Hindlimb muscle (tissue), 1 donor: ENCODE measurements at places on chromosomes 1 and 21.
A peak's percentile ranks its signal among the peaks of the same experiment; 100 is the strongest.

DNA sequence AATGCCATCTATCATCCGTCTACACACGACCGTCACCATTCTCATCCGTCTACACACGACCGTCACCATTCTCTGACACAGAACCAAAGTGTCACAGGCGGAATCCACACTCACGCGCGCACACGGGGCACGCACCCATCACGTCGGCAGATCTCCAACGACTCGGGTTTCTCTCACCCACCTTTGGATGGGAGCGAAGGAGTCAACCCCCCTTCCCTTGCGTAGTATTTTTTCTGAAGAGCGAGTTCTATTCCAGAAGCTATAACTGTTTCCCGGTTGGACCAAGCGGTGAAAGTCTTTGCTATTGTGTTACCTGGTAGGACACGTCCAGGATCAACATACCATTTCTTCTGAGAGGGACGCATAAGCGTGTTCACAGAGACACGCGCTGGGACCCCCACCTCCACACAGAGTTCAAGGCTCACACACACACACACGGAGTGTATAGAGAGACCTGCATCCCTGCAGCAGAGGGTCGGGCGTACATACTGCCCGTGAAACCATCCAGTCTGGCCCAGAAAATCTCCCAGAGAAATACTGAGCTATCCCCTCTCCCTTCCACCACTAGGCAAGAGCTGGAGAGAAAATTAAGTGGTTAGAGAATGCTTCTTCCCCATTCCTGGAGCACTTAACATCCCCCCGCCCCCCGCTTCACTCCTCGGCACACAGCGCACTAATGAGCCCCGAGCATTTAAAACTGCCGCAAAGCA lies 741 bp downstream of the DUSP10 start:
- DNase-seq, result peak; percentile 64

GRCh38 chr21:36163750-36164741 lies 7.4 kb downstream of the DOP1B start:
- no peak for DNase-seq

GRCh38 chr1:68111519-68112436 lies 61.4 kb upstream of the DIRAS3 start:
- peak; percentile 76 for DNase-seq

DNA sequence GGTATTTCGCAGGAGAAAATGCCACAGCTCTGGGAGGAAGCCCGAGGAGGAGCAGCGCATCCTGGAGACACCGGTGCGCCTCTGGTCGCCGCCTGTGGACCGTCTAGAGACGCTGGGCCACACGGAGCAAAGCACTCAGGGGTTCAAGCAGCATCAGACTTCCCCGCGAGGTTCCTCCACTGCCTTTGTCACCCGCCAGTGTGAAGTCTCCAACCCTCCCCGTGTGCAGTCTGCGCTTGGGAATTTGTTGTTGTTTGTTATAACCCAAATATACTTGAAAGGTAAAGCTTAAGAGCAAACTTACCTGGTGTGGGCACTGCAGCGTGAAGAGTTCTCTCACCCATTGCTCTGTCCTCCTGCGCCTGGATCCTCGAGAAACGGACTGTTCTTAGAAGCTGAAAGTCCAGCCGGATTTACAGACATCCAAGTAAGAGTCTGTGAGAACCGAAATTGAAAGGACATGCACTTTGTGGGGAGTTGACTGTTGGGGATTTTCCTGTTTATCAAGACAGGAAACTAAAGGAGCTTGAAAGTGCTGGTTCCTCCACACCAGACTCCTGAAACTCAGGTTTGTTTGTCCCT lies at the start of gene GBP4:
Gene GBP4 (minus strand): TSS at position 452 of the 582 bp plus-strand sequence. CDS start 108 bp downstream, at position 344.
- DNase-seq, result peak; percentile 9

GRCh38 chr1:61238359-61238665 lies 156.0 kb downstream of the NFIA start:
- DNase-seq, result no peak

- no peak for DNase-seq
These were observed 14.6 kb downstream of the IKBKE start for GRCh38 chr1:206484901-206485300.

GRCh38 chr1:53182111-53182593 lies 14.5 kb upstream of the CPT2 start:
- DNase-seq, result peak; percentile 74

GRCh38 chr1:116388122-116388521 lies 15.1 kb downstream of the ATP1A1 start:
- no peak for DNase-seq

DNA sequence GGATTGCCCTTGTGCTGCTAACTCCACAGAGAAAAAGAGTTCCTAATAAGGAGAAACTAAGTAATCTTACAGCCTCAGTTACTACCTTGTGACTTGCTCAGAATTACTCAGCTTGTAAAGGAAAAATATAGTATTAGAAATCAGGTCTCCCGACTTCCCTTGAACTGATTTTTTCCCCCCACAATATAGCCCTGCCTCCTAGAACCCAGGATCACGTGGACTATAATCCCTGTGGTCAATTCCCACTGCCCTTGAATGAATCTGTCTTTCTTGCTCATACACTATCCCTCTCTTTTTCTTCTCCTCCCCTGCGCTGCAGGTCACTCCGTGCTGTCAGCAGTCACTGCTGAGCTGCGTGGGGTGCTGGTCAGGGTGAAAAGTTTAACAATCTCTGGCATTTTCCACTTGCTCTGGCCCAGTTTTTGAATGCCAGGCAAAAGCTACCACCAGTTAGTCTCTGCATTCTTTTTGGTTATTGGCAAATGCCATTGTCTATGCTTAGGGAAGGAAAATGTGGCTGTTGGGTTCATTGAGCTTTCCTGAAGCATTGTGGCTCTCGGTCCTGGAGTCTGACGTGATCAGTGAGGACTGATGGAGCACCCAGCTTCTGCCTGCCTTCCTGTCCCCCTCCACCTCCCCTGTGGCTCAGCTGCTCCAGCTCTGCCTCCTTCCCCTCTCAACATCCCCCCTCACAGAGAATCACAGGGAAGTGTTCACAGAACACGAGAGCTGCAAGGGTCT lies 1.9 kb upstream of the MYOC start:
- no peak for DNase-seq

GRCh38 chr1:83822208-83822607 lies 176.7 kb downstream of the TTLL7 start:
- DNase-seq, result no peak

DNA sequence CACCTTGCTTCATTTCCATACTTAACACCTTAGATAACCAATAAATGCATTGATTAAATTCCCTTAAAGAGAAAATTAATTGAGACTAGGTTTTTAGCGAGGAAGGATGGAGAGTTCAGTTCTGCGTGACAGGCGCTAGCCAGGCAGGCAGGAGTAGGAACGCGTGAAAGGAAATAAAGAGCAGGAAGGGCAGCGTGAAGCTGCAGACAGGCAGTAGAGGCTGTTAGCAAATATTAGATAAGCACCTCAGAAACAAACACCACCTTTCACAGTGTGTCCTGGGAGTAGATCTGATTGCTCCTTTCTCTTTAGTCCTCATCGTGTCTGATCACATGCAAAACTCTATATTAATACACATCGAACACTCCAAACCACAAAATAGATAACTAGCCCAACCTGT lies 282.7 kb upstream of the ADGRL2 start:
- DNase-seq, result no peak

- peak; percentile 37 for DNase-seq
These were observed 7.2 kb downstream of the TUFT1 start for GRCh38 chr1:151547119-151547899.

GRCh38 chr1:61116421-61116820 lies 34.1 kb downstream of the NFIA start:
- no peak for DNase-seq

DNA sequence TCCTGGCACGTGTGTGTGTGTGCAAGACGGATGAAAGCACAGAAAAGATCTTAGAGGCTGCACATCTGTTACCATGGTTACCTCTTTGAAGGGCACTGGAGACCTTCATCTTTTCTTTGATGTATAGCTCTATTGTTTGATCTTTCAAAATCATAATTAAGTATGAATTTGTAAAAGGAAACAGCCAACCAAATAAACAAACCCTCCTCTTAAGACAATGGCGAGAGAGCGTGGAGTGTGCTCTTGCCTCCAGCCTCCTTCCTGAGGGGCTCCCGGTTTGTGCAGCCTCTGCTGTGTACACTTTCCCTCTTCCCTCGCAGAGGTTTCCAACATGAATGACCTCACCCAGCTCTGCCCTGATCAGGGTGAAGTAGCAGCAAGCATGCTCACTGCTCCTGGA lies 27.9 kb downstream of the CACNA1S start:
- DNase-seq, result no peak

GRCh38 chr1:29096231-29096886 lies 27.3 kb downstream of the TMEM200B start:
- no peak for DNase-seq

GRCh38 chr1:65208563-65208973 lies 60.6 kb downstream of the AK4 start:
- peak; percentile 18 for DNase-seq

- DNase-seq, result no peak
These were observed 13.8 kb downstream of the KAZN start for GRCh38 chr1:14612256-14612655.

GRCh38 chr21:27614231-27614630 lies 647.3 kb upstream of the ADAMTS5 start:
- no peak for DNase-seq

- DNase-seq, result no peak
These were observed 83.0 kb upstream of the IVNS1ABP start for GRCh38 chr1:185400052-185400451.

DNA sequence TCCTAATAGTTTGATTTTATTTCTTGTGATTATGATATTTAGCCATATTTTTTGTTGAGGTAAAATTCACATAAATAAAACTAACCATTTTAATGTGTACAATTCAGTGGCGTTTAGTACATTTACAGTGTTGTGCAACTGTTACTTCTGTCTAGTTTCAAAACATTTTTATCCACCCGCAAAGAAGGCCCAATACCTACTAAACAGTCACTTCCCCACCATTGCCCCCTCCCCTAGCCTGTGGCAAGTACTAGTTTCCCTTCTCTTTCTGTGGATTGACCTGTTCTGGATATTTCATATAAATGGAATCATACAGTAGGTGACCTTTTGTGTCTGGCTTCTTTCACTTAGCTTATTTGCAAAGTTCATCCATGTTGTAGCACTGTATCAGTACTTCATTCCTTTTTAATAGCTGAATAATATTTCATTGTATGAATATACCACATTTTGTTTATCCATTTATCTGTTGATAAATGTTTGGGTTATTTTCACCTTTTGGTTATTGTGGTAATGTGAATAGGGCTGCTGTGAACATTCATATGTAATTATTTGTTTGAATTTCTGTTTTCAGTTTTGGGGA lies 4.1 kb downstream of the FLVCR1 start:
- DNase-seq, result no peak

- no peak for DNase-seq
These were observed 62.3 kb downstream of the RUNX1 start for GRCh38 chr21:34986561-34987500.

GRCh38 chr21:45288441-45288841 lies 746 bp upstream of the POFUT2 start:
- DNase-seq, result no peak

GRCh38 chr1:29438991-29439390 lies 202.7 kb downstream of the PTPRU start:
- no peak for DNase-seq

DNA sequence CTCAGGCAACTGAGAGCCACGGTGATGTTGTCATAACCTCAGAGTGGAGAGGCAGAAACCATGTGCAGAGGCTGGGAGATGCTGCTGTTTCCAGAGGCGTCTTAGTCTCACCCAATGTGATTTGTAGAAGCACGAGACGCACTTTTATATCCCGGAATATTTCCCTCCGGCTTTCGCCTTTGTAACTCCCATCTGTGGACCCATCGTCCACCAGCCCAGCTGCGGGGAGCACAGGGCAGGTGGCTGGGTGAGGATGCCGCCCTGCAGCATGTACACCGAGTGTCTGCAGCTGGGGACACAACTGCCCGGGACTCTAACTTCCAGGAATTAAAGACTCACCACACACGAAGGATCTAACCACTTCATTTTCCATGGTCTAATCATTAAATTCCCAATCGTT lies 43.5 kb downstream of the UBASH3A start:
- DNase-seq, result no peak

GRCh38 chr1:160005070-160005469 lies 26.7 kb downstream of the PIGM start:
- DNase-seq, result no peak

DNA sequence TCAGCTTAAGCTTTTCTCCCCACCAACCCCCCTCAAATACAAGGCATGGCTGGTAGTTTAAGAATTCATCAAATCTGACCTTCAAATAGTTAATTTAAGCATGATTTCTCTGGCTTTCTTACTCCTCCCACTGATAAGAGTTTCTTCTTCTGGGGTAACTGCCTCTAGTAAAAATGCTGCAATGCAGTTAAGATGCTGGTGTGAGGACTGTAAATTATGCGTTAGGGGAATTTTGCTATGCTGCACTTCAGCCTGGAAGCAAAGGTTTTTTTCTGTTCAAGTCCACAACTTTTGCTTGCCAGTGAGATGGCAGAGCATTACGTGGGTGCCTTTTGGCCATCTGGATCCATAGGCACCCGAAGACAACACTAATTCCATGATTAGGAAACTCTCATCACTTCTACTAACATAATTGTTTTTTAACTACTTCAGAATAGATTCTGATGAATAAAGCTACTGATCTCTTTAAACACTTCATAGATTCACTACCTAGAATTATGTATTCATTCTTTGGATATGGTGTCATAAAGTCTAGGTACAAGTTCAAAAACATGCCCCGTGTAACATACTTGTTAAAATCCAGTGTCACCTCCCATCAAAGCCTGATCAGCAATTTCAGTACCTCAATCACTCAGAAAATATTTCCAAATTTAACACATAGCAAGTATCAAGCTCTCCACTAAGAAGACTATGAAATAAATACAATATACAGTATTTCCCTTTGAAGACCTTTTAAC lies 8.8 kb upstream of the SMYD2 start:
- DNase-seq, result no peak

DNA sequence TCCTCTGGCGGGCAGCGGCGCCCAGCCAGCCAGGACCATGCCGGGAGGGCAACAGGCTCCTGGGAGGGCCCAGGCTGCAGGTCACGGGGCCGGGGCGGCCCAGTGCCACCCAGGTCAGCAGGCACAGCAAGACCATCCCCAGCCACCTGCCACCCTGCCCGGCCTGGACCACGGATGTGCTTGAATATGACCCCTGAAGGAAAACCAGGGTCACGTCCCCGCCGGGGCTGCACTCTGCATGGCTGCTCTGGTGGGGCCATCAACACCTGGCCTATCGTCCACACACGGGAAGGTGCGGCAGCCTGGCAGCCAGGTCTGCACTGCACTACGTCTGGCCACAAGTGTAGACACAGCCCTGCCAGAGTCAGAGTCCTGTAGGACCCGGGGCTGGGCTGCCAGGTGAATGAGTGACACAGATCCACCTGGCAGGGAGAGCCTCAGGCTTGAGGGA lies 6.9 kb downstream of the WNT9A start:
- no peak for DNase-seq

DNA sequence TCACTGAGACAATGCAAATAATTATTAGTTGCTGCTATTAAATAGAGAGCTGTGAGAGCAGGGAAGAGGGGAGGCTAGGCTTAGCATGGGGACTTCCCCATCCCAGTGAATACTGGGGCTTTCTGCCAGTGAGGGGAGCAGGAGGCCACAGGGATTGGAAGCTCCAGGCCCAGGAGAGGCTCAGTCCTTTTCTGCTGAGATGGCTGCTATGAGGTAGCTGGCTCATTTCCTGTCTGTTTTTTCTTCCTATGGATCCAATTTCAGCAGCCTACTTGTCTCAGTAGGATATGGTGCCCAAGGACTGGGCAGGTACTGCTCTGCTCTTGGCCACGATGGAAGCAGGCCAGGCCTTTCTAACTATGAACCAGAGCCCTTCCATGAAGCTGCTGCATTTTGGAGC lies 10.0 kb downstream of the STMN1 start:
- no peak for DNase-seq
